Body of pancreas (tissue), 4 donors: ENCODE measurements at places on chromosomes 4 and X. TPM values are rescaled to one million over a fixed set of nuclear protein-coding genes. Genes with fewer than 3 reads are reported as not detected.

The SSX1 gene
- total RNA-seq, result not detected

The MED12 gene
- 83.0 TPM for total RNA-seq

DNA sequence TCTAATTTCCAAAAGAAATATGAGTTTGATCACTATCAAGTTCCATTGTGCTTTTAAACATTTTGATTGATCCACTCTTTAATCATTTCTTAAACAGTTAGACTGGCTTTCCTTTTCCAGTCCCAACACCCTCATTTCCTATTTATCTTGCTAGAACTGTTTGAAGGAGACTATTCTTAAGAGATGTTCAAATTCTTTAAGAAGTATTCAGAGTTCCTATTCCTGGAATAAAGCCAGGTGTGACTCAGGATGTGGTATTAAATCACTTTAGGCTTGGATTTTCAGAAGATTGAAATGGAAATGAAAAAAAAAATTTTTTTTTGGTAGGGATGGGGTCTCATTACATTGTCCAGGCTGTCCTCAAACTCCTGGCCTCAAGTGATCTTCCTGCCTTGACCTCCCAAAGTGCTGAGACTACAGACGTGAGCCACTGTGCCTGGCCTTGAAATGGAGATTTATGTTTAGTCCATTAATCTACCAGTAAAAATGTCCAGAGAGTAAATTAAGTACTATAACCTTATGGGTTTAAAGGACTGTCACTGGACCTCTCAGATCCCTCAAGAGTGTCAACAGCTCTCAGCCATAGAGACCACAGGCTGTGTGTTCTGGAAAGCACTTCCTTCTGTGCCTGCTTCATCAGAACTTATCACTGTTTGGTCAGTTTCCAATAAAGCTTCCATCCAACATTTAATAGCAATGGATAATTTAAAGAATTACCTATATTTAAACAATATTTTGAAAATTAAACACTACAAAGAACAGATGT lies 90.7 kb downstream of the CDS1 start:
- no peak for DNase-seq

DNA sequence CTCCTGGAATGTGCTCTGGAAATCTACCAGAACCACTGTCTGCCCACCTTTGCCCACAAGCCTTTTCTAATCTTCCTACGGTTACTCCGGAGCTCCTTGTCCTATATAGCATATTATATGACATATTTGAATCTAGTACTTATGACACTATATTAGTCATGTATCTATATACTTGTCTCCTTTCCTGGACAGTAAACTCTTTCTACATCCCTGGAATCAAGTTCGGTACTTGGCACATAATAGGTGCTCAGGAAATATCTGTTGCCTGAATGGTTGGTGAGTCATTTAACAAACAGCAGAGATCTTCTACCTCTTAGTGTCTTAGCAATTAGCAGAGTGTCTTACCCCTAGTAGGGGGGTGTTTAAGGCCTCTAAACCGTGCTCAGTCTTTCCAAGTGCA lies 123.6 kb downstream of the RELL1 start:
- no peak for DNase-seq

DNA sequence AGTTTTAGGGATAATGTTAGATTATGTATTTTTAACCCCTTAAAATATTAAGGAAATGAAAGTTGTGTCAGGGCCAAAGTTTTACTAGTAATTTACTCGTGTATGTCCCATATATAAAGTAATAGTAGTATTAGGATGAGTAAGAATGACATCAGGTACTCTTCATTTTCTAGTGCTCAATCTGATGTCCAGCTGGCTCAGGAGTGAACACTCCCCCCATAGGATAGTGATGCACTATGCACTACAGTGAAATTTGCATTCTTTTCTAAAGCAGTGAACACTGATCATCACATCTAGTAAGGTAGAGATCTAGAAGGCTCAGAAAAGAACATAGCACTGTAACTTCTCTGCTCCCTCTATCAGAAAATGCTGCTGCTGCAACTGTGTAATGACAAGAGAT lies 409.7 kb downstream of the GLUD2 start:
- no peak for DNase-seq

DNA sequence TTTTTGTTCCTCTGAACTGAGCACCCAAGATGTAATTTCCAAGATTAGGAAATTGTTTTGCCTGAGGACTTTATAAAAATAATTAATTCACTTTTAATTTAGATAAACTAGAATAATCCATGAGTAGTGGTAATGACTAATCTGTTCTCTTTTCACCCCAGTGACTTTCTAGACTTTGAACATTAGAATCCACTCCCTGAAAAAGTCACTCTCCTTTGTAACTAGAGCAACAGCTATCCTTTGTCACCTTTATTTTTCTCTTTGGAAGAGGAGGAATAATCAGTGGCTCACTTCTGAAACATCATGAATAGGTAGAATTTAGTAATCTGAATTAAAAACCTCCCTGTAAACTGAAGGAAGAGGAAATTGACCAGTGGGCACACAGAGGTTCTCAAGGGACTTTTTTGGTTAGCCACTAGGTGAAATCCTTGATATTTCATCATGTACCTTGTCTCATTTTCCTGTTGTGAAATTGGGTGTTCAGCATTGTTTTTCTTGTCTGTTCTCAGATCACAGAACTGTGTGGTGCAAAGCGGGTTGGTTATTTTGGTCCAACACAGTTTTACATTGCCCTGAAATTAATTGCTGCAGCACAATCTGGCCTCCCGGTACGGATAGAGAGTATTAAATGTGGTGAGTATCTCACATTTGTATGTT lies 59.4 kb downstream of the REPS2 start:
- DNase-seq, result no peak
